Body of pancreas (tissue), 4 donors: ENCODE measurements at places on chromosomes 12 and 14.

DNA sequence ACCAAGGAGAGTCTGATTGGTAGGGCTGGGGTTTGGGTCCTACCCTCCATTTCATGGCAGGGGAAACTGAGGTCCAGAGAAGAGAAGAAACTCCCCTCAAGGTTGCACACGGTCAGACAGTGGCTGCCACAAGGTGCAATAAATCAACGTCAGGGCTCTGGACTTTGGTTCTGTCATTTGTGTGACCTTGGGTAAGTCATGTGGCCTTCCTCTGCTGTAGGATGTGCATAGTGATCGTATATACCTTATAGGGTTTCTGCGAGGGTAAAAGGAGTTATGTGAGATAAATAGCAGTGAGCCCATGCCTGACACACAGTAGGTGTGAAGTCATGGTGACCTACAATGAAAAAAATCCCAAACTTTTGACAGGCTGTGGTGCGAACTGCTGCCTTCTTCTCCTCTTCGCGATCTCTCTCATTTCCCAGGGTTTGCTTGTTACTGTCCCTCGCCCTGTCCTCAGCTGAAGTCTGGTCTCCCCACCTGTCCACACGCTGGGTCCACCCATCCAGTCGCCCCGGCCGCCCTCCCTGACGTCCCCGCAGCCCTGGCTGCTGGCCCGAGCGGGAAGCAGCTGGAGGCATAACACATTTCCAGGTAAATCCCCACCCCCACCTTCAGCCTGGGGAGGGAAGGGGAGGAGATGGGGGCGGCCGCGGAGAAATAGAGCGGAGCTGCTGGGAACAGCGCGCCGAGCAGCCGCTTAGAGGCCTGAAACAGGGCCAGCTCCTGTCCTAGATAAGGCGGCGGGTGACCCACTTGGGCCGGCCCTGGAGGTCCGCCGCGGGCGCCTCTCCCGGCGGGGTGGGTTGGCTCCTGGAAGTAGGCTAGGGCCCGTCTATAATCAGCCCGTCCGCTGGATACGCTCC lies 1.8 kb upstream of the FAM222A start:
- DNase-seq, result peak; percentile 55

GRCh38 chr12:56886319-56886718 lies 47.9 kb downstream of the SDR9C7 start:
- no peak for DNase-seq

DNA sequence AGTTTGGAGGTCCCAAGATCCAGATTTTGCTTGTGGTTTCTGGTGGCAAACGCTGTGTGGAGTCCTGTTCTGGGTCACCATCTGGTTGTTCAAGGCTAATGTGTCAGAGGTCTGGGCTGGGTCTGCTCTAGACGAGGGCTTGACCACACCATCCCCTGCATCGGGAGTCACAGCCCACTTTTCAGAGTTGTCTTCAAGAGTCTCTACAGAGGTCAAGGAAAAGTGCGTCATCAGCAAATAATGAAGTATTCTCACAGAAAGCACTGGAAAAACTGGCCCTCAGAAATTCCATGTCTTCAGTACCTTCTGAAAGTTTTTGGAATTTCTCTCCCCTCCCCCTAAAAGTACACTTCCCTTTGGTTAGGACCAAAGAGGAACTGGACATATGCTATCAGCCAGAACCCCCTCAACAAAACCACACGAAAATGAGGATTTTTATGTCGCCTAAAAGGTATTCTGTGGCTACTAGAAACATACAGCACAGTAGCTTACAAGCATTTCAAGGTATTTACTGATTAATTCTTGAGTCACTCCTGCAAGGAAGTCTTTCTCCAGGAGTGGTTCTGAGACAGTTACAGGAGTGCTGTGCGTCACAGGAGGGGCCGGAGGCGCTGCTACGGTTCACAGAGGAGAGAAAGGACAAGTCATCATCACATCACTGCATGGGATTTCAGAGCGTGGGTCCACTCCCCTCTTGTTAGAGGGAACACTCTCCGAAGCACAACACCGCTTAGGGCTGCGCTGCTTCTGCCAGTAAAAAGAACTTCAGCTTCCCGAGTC lies 35.4 kb downstream of the RAD52 start:
- DNase-seq, result no peak

DNA sequence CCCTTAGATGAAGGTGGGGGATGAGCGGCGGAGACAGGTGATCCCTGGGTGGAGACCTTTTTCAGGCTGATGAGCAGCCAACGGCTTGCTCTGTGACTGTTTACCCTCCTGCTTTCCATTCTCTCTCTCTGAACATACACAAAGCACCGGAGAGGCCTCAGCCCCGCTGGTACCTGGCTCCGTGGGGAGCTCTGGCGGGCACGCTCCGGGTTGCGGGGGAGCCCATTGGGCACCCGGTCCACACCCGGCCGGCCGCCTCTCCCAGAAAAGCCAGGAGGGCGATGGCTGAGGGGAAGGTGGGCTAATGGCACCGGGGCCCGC lies 545 bp downstream of the SMARCC2 start:
- DNase-seq, result no peak

DNA sequence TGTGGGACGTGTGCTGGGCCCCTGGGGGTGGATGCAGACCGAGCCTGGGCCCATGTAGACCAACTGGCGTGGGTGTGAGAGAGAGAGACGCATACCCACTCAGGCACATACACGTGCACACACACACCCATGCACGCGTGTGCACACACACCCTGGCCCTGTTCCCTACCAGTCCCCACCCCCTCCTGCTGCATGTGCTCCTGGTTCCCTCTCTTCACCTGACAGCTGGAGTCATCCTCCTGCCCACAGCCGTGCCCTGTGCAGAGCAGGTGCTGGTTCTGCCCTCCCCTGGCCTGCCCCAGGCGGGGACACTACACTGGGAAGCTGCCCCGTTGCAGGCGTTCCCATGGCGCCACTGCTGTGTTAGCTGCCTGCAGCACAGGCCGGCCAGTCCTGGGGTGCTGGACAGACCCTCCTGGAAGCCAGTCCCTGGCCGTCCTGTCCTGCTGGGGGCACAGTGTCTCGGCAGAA lies 18.5 kb downstream of the PACS2 start:
- DNase-seq, result no peak
